Fibroblast of skin of left biceps (primary cell): ENCODE measurements at places on chromosomes 11 and 22.

- no peak for DNase-seq
Observed at GRCh38 chr22:20852503-20852902, 6.1 kb downstream of the PI4KA start.

DNA sequence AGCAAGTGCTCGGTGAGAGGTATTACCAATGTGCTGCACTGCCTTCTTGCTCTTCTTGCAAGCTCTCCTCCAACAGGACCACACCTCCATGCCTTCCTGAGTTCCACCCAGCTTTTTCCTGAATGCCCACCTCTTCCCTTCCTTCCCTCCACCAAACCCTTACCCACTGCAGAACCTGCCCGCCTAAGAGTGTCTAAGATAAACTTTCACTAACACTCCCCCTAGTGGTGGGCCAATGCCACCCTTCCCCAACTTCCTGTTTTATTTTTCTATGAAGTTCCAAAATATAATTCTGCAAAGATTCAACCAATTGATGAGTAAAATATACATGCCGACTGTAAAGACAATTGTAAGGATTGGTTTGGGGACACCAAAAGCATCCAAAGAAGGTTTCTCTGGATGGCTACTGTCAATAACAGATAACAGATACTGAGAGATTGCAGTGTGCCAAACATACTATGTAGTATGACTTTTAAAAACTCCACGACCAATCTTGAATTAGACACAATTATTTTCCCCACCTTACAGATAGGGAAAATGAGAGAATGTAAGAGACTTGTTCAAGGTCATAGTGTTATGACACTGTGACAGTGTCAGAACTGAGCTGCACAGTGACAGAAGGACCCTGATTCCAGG is 38.6 kb upstream of the BMAL1 start:
- DNase-seq, result no peak

- no peak for DNase-seq
Observed at GRCh38 chr11:73003088-73003487, 139.0 kb downstream of the FCHSD2 start.

- no peak for DNase-seq
Observed at GRCh38 chr11:131814108-131814507, 443.7 kb downstream of the NTM start.

DNA sequence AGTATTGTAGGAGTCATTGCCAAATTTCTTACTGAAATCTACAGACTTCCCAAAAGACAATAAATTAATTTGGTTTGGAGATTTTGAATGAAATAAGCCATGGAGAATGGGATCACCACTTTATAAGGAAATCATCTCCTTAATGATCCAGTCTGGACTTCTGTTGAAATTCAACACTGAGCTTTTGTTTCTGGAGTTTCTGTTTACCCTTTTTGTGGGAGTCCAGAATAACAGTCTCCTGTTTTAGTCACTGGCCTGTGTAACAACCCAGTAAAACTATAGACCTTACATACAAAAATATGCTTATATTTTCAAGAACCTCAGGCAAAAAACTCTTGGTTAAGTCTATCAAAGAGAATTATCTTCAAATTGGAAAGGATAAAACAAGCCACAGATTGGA is 321.7 kb upstream of the PLET1 start:
- DNase-seq, result no peak

DNA sequence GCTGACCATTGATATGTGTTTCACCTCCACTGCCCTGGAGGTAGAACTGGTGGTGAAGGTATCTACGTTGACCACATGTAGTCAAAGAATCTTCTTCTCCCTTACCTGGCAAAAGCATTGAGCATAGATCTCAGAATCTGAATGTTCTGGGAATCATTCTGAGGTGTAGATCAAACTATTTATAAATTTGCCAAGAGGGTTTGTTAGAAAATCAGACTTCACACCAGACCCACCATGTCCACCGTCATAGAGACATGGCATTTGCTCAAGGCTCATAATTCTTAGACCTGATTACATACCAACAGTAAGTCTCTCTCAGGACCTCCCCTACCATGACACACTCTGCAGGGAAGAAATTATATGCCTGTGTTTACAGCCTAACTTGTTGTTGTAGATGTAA is at the start of gene OR8B2:
Gene OR8B2, minus strand, starts transcription at position 101 of the 400 bp plus-strand sequence. CDS start 1,156 bp downstream, outside the sequence.
- DNase-seq, result no peak

DNA sequence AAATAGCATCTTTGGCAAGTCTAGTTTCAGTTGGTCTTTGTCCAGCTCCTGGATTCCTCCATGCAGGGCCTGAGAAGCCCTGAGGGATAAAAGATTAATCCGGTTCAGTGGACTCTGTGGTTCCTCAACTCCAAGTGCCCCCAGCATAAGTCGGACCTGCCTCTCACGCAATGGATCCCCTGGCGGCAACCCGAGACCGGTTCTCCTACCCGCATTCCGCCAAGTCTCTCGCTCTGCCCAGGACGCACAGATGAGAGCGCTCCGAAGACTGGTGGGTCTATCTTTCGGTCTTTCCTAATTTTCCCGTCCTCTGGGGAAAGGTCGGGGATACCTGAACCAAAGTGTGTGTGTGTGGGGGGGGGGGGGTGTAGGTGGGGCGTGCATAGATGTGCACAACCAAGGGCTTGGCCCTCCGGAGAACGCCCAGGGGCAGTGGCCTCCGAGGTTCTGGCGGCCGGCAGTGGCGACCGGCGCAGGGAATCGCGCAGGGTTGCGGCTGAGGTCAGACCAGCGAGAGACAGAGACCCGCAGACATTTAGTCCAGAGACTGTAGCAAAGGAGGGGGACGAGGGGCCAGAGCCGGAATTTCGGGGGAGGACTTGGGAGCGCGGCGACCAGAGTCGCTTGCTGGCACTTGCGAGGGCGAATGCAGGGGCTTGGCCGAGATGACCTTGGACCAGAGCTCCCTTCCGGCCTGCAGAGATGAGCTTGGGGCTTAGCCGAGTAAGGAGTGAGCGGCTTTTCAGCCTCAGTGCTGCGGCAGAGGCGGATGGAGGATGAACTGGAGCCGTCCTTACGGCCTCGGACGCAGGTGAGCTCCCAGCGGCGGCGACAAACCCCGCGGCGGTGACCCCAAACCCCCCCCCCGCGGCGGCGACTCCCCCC is 712 bp upstream of the SLC2A11 start:
- no peak for DNase-seq

DNA sequence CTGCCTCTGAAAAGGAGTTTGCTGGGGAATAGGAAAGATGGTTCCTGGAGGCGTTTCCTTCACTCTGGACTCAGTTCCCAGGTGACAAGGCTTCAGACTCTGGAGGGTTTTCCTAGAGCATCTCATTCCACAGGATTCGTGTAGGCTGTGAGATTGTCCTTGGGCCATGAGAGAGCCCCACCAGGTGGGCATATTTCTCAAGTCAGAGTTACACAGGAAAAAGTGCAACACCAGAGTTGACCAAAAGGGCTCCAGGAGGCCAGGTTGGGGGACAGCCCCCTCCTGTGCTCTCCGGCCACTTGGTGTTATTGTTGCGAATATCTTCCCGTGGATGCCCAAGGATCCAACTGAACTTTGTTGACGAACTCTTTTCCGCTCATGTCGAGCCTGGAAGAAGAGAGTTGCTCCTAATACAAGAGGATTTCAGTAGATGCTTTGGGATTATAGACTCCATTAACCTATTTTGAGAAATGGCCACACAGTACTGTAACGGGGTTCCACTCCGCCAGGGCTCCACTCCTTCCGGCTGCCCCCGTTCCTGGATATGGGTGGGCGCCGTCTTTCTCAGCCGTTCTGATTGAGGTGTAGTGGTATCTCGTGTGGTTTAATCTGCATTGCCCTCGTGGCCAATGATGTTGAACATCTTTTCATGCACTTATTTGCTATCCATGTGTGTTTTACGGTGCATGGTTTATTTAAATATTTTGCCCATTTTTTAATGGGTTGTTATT is 580.3 kb downstream of the BRD1 start:
- no peak for DNase-seq

DNA sequence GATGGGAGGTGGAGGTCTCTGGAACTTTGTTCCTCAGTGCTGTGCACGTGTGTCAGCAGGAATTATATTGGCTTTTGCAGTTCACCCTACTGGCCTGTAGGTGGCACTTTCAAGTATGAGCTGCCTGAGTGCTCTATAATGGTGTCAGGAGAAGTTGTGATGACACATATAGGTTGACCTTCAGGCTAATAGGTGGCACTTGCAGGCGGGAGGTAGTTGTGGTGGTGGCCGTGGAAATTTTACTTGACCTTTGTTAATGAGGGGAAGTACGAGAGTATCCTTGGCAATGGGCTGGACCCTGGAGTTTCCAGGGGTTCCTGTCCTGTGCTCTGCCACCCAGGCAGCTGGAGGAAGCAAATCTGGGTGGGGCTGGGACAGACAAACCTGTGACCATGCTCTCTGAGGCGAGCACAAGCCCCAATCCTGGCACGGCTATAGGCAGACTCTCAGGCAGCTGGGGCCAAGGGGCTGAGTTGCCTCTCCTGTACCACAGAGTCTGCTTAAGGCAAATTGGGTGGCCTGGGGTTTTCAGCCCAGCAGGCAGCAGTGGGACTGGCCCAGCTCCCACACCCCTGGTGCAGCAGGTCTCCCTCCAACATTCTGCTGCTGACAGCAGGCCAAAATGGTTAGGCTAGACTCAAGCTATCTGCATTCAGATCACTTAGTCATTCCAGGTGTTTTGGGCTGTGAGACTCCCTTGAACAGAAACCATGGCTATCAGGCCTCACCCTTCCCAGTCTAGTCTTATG is 147.5 kb upstream of the CTSC start:
- DNase-seq, result no peak

DNA sequence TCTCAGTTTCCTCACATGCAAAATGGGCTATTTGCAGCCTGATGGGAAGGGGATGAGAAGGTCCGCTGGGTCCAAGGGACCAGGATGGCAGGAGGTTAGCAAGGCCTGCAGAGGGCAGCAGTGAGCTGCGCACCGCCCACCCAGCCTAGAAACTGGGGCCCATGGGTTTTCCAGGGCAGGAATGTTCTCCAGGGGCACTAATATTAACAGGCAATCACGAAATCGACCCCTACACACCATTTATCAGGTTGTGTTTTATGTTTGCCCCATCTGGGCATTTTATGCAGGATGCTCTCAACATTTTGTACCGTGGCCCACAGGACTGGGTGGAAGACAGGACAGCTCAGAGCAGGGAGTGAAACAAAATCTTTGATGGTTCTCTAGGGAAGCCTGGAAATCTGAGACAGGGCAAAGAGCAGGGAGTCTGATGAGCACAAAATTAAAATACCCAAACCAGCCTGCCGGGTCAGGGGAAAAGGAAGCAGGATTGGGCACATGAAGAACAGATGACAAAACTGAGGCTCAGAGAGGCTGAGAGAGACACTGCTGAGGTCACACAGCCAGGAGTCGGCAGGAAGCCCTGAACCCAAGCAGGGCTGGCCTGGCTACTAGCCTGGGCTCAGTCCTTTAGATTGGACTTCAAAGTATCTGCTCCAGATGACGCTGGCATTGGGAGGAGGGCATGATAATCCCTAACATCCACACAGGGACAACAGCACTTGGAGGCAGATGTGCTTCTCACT is 1.6 kb upstream of the BCR start:
- no peak for DNase-seq

GRCh38 chr11:934527-934926 is 8.9 kb downstream of the AP2A2 start:
- DNase-seq, result no peak

DNA sequence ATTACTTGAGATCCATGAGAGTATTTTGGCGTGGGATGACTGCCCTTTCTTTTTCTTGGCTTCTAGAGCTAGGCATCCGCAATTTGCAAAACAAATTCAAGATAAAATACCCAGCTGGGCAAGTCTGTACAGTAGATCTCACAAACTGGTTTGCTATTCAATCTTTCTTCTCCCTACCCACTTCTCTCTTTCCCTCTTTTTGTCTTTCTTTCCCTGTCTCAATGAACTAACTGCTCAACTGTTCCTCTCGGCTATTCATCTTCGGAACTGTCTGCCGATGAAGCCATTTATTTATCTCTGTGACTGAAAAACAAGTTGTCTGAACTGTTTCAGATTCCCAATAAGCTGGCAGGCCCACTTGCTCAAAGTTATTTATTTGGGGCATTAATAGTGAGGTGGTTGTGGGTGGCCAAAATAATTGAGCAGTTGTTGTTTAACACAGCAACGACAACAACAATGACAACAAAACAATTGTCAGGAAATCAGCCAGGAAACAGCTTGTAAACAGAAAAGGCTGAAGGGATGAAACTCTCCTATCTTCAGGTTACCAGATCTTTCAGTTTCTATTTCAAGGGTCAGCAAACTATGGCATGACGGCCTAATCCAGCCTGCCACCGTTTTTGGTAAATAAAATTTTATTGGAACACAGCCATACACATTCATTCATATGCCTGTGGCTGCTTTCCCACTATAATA is 76.0 kb upstream of the MTMR2 start:
- no peak for DNase-seq

DNA sequence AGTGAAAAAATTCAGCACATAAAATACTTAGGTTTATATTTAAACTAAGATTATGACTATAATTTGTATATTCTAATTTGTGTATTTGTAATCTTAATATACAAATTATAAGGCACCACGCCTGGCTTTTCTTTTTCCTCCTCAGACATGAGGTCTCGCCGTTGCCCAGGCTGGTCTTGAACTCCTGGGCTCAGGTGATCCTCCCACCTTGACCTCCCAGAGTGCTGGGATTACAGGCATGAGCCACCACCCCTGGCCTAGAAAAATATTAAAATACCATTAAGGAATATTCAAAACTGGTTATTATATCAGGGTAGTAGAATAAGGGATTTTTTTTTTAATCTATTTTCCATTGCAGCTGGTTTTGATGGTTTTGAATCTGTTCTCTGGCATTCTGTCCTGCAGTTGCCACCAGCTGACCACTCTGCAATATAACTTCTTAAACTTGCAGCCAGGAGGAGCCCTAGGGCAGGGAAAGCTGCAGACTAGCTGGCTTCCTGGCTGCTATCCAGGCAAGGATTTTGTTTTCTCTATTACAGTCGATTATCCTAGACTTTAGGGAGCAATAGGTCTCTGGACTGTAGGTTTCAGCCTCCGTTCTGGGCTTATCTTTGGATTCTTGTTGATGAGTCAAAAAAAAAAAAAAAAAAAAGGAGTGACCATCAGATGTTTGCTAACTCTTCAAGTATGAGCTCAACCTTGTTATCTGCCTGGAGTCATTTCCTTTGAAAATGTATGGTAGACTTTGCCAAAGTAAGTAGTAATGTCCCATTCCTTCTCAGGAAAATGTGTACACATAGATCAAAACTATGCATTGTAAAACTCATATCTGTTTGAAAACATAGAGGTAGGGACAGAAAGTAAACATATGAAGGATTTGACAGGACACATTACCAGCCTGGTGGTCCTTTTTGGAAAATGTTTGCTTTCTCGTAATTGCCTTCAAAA is 13.2 kb downstream of the POLA2 start:
- peak; percentile 62 for DNase-seq

- DNase-seq, result no peak
Observed at GRCh38 chr11:32098142-32098903, 7.4 kb downstream of the RCN1 start.

- DNase-seq, result no peak
Observed at GRCh38 chr11:130220311-130221035, 60.9 kb downstream of the ST14 start.
